ENCODE measurements at places on chromosomes 5 and 9.
A peak's percentile ranks its signal among the peaks of the same experiment; 100 is the strongest.

- DNase-seq = no peak
Observed at GRCh38 chr5:122195802-122196394, 66.6 kb downstream of the ZNF474 start.

- DNase-seq = no peak
Observed at GRCh38 chr9:101706997-101707396, 31.4 kb downstream of the GRIN3A start.

- DNase-seq = no peak
Observed at GRCh38 chr5:33850100-33850594, 41.6 kb downstream of the ADAMTS12 start.

DNA sequence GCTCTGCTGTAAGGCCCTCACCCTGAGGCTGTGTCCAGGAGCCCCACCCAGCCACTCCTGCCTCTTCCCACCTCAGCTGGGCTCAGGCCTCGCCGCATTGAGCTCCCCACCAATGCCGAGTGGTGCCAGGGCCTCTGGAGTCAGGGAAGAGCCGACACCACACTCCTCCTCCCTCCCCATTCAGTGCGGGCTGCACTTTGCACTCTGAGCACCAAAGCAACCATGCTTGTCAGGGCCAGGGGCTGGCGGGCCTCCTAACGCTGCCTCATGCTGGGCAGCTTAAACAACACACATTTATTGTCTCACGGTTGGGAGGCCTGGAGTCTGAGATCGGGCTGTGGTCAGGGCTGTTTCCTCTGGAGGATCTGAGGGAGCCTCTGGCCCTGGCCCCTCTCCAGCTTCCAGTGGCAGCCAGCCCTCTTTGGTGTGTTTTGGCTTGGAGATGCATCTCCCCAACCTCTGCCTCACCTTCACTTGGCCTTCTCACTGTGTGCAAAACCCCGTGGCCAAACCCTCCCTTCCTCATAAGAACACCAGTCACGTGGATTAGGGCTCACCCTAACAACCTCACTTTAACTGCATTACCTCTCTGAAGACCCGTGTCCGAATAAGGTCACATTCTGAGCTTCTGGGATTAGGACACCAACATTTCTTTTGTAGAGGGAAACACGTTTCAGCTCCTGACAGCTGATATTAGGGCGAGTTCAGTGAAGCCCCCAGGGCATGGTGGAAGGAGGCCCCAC is 157.8 kb downstream of the MED10 start:
- DNase-seq = no peak

DNA sequence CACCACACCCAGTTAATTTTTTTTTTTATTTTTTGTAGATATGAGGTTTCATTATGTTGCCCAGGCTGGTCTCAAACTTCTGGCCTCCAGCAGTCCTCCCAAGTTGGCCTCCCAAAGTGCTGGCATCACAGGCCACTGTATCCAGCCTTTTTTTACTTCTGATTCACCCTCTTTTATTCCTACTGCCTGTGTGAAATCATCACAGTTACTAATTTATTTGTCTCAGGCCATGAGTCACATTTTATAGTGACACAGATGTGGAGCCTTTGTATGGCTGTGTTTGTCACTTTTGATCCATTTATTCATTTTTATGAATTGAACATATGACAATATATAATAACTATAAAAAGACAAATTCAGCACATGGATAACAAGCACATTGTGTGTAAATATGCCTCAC is 67.1 kb upstream of the SNX2 start:
- DNase-seq = no peak

DNA sequence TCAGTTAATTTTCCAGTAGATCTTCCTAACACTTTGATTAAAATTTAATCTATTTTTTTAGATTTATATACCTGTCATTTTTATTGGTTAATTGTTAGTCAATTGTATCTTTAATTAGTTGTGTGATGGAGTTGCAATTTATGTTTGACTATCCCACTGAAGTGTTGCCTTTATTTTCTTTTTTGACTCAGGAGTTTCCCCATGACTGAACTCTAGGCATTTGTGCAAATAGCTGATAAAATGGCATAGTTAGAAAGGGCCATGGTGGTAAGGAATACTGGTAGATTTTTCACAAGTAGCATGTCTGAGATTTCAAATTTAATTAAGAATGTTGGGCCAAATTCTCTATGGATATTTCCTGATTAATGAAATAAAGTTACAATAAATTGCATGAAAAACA is 273.1 kb upstream of the DAB2 start:
- no peak for DNase-seq

DNA sequence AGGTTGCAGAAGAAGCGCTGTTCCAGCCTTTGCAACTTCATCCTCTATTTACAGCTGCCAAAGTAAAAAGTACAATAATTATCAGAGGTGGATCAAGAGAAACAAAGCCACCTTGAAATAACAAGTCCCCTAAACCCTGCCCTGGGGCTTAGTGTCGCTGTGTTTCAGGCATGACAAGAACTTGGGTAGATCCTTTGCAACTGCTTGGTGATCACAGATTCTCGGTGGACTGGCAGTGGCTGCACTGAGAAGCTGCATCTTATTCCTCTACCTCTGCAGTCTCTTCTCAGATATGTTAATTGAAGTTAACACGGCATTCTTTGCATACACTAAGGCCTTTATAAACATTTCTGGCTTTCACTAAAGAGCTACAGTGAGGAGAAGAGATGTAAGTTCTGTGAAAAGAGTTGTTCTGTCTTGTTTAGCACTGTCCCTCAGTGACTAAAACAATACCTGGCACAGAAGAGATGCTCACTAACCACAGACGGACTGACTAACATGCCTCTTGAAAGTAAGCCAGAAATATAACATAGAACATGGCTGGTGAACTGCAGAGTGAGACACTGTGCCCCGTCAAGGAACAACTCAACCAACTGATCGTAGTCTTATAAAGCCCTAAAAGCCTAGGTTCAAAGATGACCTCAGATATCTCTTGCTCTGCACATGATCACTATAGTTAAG is 144.2 kb downstream of the MLLT3 start:
- no peak for DNase-seq

DNA sequence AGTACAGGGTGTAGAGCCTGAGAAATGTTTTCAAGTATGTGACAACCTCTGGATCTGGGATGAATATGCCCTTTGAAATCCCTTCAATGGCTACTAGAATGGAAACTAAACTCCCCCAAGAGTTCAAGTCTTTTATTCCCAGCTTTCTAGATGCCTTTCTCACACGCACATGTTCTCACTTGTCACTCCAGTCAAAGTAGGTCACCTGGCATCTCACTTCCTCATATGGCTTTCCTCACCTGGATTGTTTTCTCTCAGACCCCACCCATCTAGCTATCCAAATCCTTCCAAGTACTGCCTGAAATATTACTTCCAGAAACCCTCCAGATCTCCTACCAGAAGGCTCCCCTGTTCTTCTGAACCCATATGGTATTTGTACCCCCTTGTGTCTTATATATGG is 615.4 kb upstream of the KLF4 start:
- DNase-seq = no peak

DNA sequence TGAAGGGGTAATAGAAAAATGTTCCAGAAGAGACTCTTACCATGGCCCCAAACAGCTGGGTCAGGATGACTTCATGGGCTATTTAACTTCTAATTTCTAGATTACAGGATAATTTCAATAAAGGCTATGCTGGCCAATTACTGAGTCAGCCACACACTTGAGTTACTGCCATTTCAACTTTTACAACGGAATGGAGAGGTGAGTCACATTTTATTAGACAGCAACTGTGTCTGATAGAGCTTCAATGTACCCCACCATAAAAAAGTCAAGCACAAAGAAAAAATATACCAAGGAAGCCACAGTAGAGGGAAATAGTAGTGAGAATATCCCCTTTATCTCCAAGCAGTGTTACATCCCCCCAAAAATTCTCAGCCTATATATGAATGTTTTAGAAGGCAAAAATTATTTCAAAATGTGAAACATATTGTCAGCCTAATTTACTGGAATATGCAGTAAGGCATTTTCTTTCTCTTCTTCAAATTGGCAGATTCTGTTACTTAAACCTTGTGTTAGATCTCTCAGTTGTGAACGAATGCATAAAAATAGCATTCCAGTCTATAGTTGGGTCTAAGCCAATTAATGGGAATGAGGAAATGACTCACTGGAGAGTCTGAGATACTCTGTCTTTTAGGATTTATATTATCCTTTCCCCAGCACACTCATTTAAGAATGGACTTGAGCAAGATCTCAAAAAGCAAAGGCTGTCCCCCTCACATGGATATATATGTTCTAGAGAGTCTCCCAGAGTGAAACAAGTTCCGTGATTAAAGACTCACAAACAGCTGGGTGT is 47.1 kb upstream of the RAI14 start:
- DNase-seq = no peak

DNA sequence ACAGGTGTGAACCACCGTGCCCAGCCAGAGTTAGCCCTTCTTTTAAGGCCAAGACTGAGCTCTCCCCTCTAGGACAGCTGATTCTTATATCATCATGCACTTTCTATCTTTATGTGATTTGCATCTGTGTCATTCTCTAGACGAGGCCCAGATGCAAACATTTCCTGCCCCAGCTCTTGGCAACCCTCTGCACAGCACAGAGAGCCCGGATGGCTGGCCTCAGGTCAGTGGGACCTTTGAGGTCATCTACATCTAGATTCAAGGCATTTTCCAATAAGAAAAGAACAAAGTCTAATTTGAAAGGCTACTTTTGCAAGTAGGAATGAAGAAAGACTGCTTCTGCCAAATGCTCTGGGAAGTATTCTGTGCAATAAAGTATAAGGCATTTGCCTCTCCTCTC is 109.0 kb upstream of the DAB2 start:
- DNase-seq = no peak

GRCh38 chr9:86257391-86257790 is 2.1 kb downstream of the C9orf153 start:
- no peak for DNase-seq

DNA sequence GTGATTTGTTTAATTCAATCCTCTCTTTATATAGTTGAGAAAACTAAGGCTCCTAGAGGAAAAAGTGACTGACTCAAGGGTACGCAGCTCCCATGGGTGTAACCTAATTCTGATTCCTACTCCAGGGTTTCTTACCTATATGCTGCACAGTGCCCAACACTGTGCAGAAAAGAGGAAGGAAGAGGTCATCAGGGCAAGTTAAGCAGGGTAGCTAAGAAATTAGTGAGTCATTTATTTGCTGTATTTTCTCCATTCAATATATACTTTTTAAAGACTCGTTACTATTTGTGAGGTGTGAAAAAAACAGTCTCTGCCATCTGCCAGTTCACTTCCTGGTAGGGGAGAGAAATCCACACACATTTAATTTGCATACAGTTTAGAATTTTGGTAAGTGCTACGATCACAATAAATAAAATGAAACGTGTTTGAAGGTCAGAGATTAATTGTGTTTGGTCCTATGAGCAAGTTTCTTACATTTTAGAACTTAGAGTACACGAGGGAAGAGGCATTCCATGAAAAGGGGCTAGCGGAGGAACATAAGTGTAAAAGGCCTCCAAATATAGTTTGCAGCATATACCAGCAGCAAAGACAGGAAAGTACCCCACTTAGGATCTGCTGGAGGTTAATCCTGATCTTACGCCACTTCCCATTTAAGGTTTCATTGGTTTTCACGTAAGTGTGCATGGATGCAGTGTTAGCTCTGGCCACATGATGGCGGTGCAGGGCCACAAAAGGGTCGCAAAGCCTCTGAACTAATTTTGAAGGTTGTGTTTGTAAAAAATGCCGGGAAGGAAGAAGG is 59.9 kb upstream of the TLR4 start:
- peak; percentile 19 for DNase-seq

DNA sequence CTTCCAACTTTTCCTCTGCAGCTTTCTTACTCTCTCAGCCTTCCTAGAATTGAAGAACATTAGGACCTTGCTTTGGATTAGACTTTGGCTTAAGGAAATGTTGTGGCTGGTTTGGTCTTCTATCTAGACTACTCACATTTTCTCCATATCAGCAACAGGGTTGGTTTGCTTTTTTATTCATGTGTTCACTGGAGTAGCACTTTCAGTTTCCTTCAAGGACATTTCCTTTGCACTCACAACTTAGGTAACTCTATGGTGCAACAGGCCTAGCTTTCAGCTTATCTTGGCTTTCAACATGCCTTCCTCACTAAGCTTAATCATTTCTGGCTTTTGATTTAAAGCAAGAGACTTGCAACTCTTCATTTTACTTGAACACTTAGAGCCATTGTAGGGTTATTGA is 153.1 kb downstream of the CCDC192 start:
- no peak for DNase-seq

- DNase-seq = no peak
Observed at GRCh38 chr5:123882319-123882964, 370.5 kb downstream of the CSNK1G3 start.

DNA sequence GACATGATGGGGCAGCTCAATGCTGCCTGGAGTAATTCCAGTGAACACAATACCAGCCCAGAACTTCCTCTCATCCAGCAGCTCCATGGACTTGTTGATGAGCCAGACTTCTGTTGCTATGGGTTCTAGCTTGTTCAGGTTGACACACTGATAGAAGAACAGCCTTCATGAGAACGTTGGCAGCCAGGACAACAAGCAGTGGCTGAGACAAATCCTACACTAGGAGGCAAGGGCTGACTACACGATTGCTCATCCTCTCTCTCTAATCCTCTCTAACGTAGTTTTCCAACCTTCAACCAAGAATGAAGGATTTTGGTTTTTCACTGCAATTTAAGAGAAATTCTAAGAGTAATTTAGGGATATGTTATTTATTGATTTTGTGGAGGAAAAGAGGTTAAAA is 67.8 kb downstream of the NIPSNAP3B start:
- no peak for DNase-seq

GRCh38 chr5:88867638-88868037 is 15.3 kb downstream of the MEF2C start:
- no peak for DNase-seq

DNA sequence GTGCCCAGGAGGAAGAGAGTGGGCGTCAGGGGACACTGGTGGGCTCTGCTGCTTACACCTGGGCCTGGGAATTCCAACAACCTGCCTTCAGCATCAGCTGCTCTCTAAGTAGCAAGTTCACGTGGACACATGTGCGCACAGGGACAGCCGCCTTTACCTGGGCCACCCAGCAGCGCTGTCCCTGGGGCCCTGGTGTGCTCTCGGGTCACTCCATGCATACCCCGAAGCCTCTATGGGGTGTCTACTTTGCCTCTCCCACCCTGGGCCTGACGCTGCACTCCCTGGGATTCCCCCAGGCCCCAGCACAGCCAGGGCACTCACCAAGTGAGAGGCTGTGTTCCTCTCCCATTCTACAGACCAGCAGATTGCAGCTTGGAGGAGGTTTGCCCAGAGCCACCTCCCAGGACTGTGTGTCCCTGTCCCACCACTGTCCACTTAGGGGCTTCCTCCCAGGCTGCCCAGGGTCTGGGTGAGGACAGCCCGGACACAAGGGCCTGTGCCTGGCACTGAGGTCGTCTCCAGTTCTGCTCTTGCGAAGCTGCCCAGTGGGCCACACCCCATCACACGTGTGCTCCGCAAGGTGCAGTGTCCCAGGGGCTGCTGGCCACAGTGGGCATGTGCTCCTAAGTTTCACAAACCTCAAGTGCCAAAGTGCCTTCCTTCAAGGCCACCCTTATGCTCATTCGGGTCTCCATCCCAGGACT is 5.9 kb downstream of the NINJ1 start:
- DNase-seq = no peak

Measured in activated CD4-positive, alpha-beta T cell treated with anti-CD3 and anti-CD28 coated beads for 1 hour (primary cell).